ENCODE measurements at places on chromosomes 2 and 18.
A peak's percentile ranks its signal among the peaks of the same experiment; 100 is the strongest.

- DNase-seq, result no peak
Measured at GRCh38 chr2:200336980-200337615, 30.6 kb downstream of the SPATS2L start.

DNA sequence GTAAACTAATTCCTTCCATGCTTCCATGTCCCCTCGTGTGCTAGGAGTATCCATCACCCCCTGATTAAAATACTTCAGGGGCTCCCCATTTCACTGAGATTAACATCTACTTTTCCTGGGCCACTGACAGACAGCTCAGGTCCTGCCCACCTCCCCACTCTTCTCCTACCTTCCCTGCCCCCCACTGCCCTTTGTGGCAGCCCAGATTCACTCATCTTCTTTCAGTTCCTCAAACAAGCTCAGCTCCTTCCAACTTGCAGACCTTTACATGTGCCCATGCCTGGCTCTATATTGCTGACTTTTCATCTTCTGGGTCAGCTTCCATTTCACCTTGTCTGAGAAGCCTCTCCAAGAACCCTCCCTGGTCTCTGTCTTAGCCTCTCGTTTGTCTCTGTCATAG, 12.0 kb downstream of the RUFY4 start:
- DNase-seq, result no peak

DNA sequence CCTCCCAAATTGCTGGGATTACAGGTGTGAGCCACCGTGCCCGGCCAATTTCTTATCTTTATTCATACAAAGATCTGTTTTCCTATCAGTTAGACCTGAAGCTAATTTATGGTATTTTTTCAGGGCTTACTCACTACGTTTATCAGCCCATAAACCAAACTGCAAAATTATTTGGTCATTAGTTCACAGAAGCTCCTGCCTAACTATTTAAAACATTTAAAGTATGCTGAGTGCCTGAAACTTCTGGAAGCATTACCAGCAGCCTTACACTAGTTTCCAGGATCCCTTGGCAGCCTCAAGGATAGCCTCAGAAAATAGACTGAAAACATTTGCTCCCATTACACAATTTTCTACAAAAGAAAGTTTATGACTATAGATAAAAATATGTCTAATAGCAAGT, 68.8 kb downstream of the GALNT13 start:
- DNase-seq, result peak; percentile 7

- no peak for DNase-seq
Measured at GRCh38 chr2:102703748-102704147, 58.1 kb upstream of the TMEM182 start.

- DNase-seq, result no peak
Measured at GRCh38 chr2:160932960-160933359, 227.3 kb upstream of the TANK start.

- DNase-seq, result no peak
Measured at GRCh38 chr18:5309888-5310470, 14.5 kb upstream of the ZBTB14 start.

DNA sequence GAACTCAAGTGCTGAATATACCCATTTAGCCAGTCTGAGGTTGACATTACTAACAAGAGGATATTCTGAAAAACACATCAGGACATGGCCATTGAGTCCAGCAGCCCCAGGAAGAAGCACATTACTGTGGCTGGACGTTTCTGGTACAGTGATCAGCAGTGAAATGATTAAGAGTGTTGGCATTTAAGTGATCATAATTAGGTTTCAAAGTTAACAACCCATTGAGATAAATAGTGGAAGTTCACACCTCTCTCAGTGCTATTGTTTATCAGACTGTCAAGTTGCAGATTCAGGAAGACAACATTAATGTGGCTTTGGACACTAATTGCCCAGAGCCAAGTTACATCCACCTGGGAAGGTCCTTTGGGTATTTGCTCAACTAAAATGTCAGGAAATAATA, 139.5 kb upstream of the GAREM1 start:
- no peak for DNase-seq

DNA sequence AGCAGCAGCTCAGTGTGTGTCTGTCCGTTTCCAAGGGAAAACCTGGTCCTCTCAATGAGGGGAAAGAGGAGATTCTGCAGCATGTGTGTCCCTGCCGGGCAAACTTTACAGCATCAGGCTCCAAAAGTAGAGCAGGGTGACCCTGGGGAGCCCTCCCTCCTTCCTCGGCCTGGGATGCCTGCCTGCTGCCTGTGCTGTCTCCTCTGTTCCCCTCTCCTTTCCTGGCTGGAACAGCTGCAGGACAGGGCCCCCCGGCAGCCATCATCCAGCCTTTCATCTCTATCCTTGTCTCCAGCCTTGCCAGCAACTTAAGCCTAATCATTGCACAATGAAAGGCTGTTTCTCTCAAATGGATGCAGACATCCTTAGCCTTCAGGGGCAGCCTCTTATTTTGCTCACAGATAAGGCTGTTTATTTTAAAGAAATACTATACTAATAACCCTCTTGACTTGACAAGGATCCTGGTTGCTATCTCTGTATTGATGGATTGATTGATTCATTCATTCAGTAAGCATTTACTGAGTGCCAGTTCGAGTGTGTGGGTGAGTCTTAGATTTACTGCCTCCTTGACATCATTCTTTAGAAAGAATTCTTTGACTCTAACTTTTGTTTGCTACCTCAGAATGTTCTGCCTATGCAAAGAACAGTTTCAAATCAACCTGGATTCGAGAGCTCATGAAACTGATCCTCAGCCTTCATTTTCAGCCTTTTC, 40.6 kb upstream of the EDAR start:
- DNase-seq, result no peak

- peak; percentile 74 for DNase-seq
Measured at GRCh38 chr2:71882949-71883472, 264.7 kb downstream of the CYP26B1 start.

DNA sequence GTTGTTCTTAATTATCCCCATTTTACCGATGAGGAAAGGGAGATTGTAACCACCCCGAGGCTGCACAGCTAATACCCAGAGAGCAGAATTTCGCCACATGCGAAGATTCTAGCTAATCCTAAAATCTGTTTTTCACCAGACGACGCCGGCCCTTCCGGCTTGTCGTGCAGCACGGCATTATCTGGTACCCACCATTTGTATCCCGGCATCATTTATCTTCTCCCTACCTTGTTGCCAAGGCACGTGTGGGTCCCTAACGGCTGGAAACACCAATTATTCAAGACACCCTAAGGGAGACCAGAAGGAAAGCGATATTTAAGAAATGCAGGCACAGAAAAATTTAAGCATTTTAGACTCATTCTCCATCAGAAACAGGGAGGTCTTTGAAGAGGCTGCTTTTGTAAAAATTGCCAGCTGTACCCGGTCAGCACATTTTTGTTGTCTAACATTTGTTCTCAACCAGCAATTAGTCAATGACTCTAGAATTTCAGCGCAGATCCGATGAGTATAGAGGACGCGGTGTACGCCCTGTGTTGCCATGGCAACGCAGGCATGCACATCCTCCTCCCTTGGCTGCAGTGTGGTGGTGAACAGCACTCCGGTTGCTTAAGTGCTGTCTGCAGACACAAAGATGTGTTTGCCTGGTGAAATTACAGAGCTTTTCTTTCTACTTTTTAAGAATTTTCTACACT, 111.6 kb downstream of the AGAP1 start:
- peak; percentile 95 for DNase-seq

Measured in fibroblast of skin of scalp (primary cell).